ENCODE measurements at places on chromosomes 13 and 19. TPM values are rescaled to one million over a fixed set of nuclear protein-coding genes. Genes with fewer than 3 reads are reported as not detected.

KIR2DL4 gene
- not detected for total RNA-seq

PPM1N gene
- total RNA-seq: 0.60 TPM

BICRA gene
- total RNA-seq: 12.2 TPM

RXFP2 gene
- not detected for total RNA-seq

POU2F2 gene
- total RNA-seq: 0.17 TPM

PPP1R15A gene
- 59.6 TPM for total RNA-seq

SEMA6B gene
- 143 TPM for total RNA-seq

LIM2 gene
- total RNA-seq: not detected

RAB3A gene
- 0.17 TPM for total RNA-seq

ELANE gene
- not detected for total RNA-seq

All from dermis blood vessel endothelial cell (primary cell).